Kasumi-1 (cell line): ENCODE measurements at places on chromosomes 5 and 9.

DNA sequence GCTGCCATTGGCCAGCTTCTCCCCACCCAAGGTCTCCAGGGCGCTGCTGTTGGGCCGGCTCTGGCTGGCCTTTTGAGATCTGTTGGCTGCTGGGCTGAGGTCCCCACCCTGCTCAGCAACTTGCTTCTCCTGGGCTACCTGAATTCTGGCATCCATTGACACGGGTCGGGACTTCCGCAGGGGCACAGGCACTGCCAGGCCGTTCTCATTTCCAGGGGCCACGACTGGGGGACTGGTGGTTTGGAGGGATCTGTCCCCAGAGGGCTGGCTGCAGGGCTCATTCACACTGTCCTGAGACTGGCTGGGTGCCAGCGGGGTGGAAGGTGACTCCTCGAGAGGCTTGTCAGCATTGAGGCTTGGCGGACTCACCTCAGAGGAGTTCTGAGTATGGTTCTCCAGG lies 87.1 kb upstream of the FBXW11 start:
- DNase-seq, result no peak

- DNase-seq, result peak; percentile 49
Observed at GRCh38 chr9:112819635-112820496, 69.3 kb downstream of the SNX30 start.

DNA sequence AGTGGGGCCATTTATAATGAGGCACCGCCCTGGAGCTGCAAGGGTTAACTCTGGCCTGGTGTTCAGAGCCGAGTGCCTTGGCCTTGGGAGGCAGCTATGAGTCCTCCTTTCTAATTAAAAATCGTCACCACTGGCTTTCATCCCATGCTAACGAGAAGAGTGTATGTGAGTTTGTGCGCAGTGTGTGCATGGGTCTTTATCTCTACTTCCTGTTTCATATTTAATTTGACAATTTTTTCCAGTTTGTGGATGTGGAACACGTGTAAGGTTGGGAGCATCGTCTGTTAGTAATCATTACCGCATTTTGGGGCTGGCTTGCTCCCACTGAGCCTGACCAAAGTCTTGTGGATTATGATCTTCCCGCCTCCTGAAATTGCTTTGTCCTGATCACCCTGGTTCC lies 76.4 kb downstream of the NDFIP1 start:
- no peak for DNase-seq

DNA sequence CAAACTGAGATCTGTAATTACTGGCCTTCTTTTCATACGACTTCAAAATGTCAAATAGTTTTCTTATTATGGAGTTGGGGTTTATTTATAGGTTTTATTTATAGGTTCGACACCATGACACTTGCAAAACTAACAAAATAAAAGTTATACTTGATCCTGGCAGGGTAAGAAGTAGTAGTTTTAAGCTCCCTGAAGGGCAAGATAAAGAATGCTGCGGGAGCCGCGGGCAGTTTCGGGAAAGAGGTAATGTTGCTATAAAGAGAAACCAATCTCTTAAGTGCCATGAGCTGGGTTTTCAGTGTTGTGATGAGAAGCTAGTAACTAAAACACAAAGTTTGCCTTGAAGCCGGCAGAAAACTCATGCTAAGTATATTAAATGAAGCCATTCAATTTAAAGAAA lies 24.8 kb downstream of the PTPN3 start:
- no peak for DNase-seq

DNA sequence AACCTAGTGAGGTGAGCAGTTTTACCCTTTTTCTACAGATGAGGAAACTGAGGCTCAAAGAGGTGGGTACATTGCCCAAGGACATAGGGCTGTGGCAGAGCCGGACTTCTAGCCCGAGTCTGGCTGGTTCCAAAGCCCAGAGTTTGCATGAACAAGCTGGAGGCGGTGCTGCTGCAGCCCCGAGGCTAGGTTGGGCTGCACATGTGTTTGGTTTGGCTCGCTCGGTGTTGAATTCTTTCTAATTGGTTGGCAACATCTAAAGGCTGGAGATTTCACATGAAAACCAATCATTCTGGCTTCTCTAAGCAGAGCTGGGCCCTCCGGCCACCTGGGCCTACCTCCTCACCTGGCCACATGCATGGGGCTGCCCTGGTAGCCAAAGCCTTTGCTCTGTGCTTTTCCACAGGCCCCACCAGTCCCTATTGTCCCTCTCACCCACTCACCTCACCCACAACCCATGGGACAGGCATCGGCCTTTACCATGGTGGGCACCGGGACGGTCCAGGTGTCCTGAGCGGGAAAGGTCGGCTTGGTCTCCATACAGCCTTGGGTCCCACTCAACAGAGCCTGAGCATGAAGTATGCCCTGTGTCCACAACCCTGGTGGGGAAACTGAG lies 262.3 kb downstream of the NSG2 start:
- DNase-seq, result no peak

DNA sequence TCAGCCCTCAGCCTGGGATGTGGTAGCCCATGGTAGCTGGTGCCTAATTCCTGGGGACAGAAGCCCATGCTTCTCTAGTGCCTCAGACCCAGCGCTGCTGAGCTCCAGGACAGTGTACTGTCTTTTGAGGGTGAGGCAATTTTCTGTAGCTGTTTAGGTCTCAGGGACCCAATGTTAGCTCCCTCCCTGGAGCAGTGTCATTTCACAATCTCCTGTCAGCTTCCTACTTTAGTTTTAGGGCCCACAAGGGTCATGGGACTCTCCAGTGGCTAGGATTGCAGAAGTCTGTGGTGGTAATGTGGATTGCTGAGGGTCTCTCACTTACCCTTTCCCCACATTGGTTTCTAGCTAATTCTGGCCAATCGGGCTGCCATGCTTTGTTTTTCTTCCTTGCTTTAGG lies 67.7 kb upstream of the CCL21 start:
- DNase-seq, result peak; percentile 66

GRCh38 chr9:87201351-87201751 lies 254.0 kb upstream of the GAS1 start:
- DNase-seq, result no peak

DNA sequence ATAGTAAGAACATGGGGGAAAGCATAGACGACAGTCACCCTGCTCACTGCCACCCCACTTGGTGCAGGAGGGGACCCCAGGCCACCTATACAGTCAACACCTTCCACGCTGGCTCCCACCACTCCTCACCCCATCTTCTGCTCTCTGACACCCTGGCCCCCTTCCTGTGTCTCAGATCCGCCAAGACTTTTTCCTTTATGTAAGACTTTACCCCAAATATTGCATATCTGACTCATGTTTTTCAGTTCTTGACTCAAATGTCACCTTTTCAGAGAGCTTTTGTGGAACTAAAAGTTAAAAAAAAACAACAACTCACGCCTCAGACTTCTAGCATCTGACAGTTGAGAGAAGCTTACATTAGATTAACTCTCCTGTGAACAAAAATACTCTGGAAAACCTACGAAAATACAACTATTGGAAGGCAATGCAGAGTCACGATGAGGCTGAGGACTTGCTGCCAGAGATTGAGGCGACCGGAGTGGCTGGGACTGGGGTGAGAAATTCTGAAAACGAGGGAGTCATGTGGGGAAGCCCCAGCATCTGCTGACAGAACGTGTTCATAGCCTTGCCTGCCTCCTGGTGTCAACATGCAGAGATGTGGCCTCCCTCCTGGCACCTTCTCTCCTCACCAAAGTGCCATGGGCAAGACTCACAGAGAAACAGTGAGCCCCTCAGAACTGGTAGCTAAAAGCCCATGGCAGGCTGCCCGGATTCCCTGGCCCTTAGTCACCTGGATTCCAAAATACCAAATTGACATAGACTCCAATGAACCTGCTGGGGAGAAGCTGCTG lies 22.4 kb upstream of the FCN2 start:
- no peak for DNase-seq

- DNase-seq, result no peak
Observed at GRCh38 chr5:2255915-2256690, 373.4 kb upstream of the IRX4 start.

DNA sequence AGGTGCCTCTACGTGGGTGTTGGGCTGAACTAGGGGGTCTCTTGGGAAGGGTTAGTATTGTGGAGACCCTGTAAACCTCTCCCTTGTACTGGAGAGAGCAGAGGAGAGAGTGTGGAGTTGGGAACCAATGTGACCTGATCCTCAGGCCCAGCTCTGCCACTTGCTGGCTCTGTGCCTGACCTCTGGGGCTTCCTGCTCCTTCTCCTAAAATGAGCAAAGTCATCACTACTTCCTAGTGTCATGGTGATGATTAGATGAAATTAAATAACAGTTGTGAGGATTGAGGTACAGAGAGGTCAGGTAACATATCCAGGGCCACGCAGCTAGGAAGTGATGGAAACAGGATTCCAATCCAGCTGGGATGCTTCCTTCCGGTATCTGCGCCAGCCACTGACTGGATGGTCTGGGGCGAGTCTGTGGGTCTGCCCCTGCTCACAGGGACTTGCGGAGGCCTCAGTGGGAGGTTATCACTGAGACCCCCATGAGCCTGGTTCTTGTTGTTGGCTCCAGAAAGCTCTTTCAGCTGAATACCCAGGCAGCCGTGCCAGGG lies 9.2 kb downstream of the GALNT10 start:
- DNase-seq, result no peak

DNA sequence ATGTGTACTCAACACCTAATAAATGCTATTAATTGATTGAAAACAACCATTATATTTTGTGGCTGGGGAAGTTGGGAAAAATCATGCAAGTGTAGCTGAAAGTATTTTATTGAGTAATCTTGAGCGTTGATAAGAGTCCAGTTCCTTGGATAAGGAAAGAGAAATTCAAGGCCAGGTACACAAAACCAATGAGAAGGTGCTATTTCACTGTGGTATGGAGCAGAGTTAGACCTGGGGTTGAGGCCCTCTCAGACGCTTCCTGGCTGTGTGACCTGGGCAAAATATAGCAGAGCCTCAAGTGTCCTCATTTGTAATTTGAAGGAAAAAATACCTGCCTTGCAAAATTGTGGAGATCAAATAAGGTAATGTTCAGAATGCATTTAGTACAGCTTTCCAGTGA lies 50.1 kb downstream of the GALNT10 start:
- DNase-seq, result no peak

DNA sequence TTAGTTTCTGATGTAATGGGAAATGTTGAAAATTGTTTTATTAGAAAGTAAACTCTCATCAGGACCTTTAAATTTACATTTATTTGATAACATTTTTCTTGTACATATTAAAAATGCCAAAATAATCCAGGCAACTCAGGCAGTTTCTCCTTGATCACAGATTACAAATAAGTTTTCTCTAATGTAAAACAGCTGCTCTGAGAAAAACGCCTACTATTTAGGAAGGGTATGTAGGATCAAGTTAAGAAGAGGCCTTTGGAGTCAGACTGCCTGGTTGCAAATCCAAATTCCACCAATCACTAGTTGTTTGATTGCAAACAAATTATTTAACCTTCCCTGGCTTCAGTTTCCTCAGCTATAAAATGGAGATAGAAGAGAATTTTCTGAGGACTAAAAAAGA lies 610.8 kb downstream of the PDE4D start:
- DNase-seq, result no peak

- no peak for DNase-seq
Observed at GRCh38 chr9:11632691-11633090, 1019.9 kb upstream of the PTPRD start.
